Kidney epithelial cell (primary cell): ENCODE measurements at places on chromosomes 7 and 10. TPM values are rescaled to one million over a fixed set of nuclear protein-coding genes. Genes with fewer than 3 reads are reported as not detected.

GJC3 gene
- not detected in 2 replicates for total RNA-seq

SYT15 gene
- 0.07 and 0.17 TPM in 2 replicates for total RNA-seq

FRAT1 gene
- total RNA-seq: 2.4 and 2.6 TPM in 2 replicates

HMX2 gene
- total RNA-seq: 0.34 TPM in 1 of 2 replicates, not detected in the other

MLXIPL gene
- 0.04 and 0.14 TPM in 2 replicates for total RNA-seq

CDC123 gene
- 89.2 and 93.4 TPM in 2 replicates for total RNA-seq

DNA sequence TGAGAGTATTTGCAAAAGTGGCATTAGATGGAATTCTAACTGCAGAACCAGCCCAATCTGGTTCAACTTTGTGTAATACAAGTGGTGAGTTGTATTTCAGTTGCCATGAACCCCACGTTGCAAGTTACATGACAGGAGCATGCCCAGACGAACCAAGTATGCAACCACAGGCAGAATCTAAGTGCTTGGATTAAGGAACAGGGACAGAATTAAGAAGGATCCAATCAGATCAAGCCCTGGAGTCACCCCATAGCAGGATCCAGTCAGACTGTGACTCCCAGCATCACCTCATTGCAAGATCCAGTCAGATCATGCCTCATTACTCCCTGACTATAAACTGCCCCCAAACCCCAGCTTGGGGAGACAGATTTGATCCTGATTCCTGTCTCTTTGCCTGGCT lies 388.7 kb upstream of the NRP1 start:
- no peak for DNase-seq

- no peak for DNase-seq
These were observed 3.9 kb upstream of the CNNM1 start for GRCh38 chr10:99325281-99325680.
